ENCODE measurements at places on chromosomes 7 and 10. TPM values are rescaled to one million over a fixed set of nuclear protein-coding genes. Genes with fewer than 3 reads are reported as not detected.

The GOT1 gene
- total RNA-seq, result 28.3 TPM

GRCh38 chr10:86103391-86104101 lies 263.0 kb downstream of the GRID1 start:
- DNase-seq, result no peak
- no peaks in the 10 kb centered on the region for H3K27me3 ChIP-seq
- no peaks in the 10 kb centered on the region for H3K4me1 ChIP-seq
- H3K36me3 ChIP-seq, result no peaks in the 10 kb centered on the region
- no peak overlapping the region for H3K27ac ChIP-seq
- no peak overlapping the region for H3K4me3 ChIP-seq

DNA sequence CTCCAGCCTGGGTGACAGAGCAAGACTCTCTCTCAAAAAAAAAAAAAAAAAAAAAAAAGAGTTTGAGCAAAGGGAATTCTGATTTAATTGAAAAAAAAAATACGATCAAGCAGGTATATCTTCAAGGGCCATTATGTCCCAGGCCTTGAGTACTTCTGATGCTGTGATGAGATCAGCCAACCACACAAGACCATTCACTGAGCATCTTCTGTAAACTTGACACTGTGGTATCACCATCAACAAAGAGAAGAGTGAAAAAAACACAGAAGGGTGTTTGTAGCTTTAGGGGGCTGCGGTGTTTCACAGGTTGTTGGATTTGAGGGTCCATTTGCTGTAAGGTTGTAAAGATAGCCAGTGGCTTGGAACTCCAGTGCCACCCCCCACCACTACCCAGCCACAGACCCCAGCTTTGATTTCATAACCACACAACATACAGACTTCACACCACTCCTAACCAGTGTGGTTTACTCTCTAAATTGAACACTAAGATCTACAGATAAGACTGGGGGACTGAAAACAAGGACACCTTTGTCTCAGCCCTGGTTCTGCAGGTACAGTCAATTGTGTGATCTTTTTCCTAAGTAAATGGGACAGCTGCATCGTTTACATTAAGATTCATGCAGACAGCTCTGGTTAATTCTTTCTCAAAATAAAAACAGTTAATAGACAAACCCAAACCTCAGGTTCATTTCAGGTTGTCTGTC lies 66.4 kb downstream of the CDC123 start:
- no peak overlapping the region for H3K4me3 ChIP-seq
- no peak for DNase-seq
- peaks cover 6% of the 10 kb centered on the region for H3K4me1 ChIP-seq
- no peaks in the 10 kb centered on the region for H3K27me3 ChIP-seq
- no peaks in the 10 kb centered on the region for H3K36me3 ChIP-seq

GRCh38 chr10:117162093-117163060 lies 24.3 kb upstream of the VAX1 start:
- H3K36me3 ChIP-seq, result no peaks in the 10 kb centered on the region
- no peak for DNase-seq
- peaks cover 97% of the 10 kb centered on the region for H3K27me3 ChIP-seq
- no peak overlapping the region for H3K27ac ChIP-seq

The MYH16 gene
- total RNA-seq, result not detected

DNA sequence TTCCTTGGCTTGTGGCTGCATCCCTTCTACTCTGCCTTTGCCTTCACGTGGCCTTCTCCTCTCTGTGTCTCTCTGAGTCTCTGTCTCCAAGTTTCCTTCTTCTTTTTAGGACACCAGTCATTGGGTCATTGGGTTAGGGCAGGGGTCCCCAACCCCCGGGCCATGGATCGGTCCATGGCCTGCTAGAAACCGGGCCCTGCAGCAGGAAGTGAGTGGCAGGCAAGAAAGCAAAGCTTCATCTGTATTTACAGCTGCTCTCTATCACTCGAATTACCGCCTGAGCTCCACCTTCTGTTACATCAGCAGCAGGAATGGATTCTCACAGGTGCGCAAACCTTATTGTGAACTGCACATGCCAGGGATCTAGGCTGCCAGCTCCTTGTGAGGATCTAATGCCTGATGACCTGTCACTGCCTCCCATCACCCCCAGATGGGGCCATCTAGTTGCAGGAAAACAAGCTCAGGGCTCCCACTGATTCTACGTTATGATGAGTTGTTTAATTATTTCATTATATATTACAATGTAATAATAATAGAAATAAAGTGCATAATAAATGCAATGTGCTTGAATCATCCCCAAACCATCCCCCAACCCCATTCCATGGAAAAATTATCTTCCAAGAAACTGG lies 47.9 kb upstream of the DOCK1 start:
- no peaks in the 10 kb centered on the region for H3K27me3 ChIP-seq
- no peak overlapping the region for H3K4me3 ChIP-seq
- DNase-seq, result no peak
- no peaks in the 10 kb centered on the region for H3K4me1 ChIP-seq

The PON3 gene
- total RNA-seq, result not detected

DNA sequence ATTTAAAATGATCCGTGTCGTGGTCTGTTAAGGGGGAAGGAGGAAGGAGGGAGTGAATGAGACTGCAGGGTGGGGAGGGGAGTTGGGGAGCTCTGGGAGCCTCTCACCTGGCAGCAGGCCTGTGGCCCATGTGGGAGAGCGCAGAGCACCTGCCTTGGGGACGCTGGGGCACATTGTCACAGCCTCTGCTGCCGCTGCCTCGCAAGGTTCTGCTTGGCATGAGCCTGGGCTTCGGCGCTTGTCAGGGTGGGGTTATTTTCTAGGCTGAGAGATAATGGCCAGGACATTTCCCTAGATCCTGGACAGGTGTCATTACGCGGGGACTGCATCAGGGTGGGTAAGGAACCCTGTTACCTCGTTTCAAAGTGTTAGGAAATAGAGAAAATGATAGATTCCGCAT lies 2.2 kb upstream of the SUN1 start:
- H3K4me3 ChIP-seq, result no peak overlapping the region
- peaks cover 38% of the 10 kb centered on the region for H3K4me1 ChIP-seq
- no peaks in the 10 kb centered on the region for H3K27me3 ChIP-seq

- peaks cover 82% of the 10 kb centered on the region for H3K4me1 ChIP-seq
- H3K27ac ChIP-seq, result peak overlapping the region; percentile 87
- no peaks in the 10 kb centered on the region for H3K27me3 ChIP-seq
- no peaks in the 10 kb centered on the region for H3K36me3 ChIP-seq
Observed at GRCh38 chr10:119316729-119317097, 109.3 kb downstream of the GRK5 start.

DNA sequence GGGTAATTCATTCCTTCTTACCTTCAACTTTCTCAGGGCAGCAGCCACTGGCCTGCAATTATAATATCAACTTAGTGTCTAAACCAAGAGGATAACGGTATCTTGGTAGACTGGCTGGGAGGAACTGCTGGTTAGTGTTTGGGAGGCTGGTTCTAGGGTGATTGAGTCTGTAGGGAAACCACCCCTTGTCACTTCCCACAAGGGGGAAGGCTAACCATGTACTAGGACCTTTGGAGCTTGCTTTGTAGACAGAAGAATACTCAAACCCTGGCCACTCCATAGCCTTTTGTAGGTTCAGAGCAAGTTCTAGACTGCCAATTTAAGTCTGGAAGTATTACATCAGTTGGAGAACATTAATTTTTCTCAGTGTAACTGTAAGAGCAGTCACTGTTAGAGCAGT lies 51.3 kb downstream of the NHLRC2 start:
- peak overlapping the region; percentile 91 for H3K27ac ChIP-seq
- H3K4me1 ChIP-seq, result peaks cover 38% of the 10 kb centered on the region
- H3K27me3 ChIP-seq, result no peaks in the 10 kb centered on the region
- DNase-seq, result no peak
- H3K4me3 ChIP-seq, result no peak overlapping the region
- peaks cover 59% of the 10 kb centered on the region for H3K36me3 ChIP-seq

The SLC26A3 gene
- total RNA-seq, result not detected

DNA sequence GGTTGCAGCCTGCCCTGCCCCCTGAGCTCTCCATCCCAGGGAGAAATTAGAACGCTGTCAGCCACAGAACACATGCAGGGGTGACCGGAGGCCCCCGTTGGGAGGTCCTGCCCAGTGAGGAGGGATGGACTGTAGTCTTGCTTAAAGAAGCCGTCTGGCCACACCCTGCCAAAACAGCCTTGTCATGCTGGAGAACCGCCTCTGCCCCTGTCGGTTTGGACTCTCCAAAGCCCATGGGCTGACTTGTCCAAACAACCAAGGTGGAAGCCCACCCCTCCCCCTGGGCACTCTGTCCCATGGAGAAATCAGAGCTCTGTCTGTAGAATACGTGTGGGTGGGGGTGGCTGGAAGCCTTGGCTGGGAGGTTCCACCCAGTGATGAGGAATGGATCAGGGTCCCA lies 12.7 kb upstream of the TBATA start:
- no peak overlapping the region for H3K27ac ChIP-seq
- no peak overlapping the region for H3K4me3 ChIP-seq
- H3K4me1 ChIP-seq, result no peaks in the 10 kb centered on the region
- no peaks in the 10 kb centered on the region for H3K36me3 ChIP-seq
- peaks cover 11% of the 10 kb centered on the region for H3K27me3 ChIP-seq

The PLAU gene
- total RNA-seq, result 4.7 TPM

- no peaks in the 10 kb centered on the region for H3K27me3 ChIP-seq
- no peak for DNase-seq
- H3K4me3 ChIP-seq, result no peak overlapping the region
- no peak overlapping the region for H3K27ac ChIP-seq
Observed at GRCh38 chr10:132443605-132443982, 46.6 kb downstream of the PWWP2B start.

- peaks cover 67% of the 10 kb centered on the region for H3K36me3 ChIP-seq
- H3K4me1 ChIP-seq, result peaks cover 3% of the 10 kb centered on the region
- no peak overlapping the region for H3K4me3 ChIP-seq
- H3K27ac ChIP-seq, result no peak overlapping the region
Observed at GRCh38 chr7:151351027-151351426, 9.4 kb downstream of the NUB1 start.

The RSPH10B gene
- total RNA-seq, result not detected

The CHST3 gene
- total RNA-seq, result 15.8 TPM

DNA sequence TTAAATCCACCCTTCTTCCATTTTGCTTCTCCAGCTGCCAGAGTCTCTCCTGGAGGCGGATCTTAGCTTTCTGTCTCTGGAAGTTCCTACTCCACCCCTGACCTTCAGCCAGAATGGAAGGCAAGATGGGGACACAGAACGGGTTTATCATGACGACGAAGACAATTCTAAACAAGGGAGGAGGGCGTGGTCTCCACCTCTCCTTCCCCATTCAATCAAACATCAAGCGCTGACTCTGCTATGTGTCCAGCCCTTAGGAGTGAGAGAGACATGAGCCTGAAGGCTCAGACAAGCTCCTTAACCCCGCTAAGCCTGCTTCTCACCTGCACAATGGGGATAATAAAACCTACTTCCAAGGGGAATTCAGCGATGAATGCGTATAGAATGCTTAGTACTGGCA lies 3.1 kb downstream of the CYP17A1 start:
- H3K4me3 ChIP-seq, result no peak overlapping the region
- no peak for DNase-seq
- no peaks in the 10 kb centered on the region for H3K36me3 ChIP-seq
- no peak overlapping the region for H3K27ac ChIP-seq

DNA sequence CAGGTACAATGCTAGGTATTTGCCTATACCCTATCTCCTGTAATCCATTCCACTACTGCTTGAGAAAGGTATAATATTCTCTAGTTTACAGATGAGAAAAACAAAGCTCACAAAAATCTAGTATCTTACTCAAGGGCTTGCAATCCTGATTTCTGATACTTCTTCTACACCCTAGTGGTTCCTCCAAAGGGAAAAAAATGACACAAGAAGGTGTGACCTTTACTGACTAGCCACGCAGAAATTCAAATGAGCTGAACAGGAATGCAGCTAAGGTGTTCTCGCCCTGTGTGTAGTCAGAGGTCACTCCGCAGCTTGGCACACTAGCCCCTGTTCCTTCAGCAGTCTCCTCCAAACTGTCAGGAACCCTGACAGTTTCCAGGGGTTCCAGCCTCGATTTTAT lies 59.5 kb upstream of the TM9SF3 start:
- no peaks in the 10 kb centered on the region for H3K4me1 ChIP-seq
- H3K4me3 ChIP-seq, result no peak overlapping the region
- H3K27ac ChIP-seq, result no peak overlapping the region
- no peaks in the 10 kb centered on the region for H3K36me3 ChIP-seq

DNA sequence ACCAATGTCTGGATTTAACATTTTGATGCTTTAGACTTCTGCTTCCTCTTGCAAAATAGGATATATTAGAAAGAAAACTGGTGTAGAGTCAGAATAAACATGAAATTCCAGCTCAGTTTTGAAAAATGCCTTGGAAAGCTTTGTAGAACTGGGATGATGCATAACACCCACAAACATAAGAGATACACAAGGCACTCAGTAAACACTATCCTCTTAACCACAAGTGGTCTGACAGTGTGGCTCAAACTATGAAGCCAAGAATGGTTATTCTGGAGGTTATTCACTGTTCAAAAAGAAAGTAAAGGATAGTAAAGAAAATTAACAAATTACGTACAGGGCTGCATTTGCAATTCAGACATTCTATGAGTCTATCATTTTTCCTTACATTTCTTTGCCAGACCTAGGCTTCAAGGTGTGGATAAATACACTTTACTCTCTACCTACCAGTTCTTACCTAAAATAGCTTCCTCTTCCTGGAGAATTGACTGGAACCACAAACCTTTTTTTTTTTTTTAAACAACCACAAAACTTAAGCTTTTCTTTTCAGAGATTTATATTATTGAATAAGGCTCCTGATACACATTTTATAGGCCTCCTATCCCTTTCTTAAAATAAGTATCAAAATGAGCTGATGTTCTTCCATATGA lies 9.0 kb upstream of the RSBN1L start:
- no peaks in the 10 kb centered on the region for H3K27me3 ChIP-seq
- H3K4me3 ChIP-seq, result no peak overlapping the region
- no peak overlapping the region for H3K27ac ChIP-seq
- H3K4me1 ChIP-seq, result peaks cover 40% of the 10 kb centered on the region
- H3K36me3 ChIP-seq, result peaks cover 22% of the 10 kb centered on the region

DNA sequence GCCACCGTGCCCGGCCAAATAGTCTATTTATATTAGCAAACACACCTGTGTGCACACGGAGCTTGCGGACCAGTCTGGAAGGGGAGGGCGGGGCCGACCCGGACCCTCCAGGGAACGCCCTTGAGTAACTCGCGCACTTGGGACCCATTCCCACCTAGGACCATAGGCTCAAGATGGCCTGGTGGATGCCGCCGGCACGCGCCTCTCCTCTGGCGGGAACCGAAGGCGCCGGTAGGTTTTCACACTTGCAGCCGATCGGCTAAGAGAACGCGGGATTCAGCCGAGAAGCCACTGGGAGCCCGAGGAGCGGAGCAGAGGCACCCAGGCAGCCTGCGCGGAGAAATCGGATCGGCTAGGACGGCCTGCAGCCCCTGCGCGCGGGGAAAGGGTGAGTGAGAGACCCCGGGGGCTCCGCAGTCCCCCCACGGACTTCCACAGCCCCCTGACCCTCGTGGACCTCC lies 18.9 kb downstream of the IFT22 start:
- H3K4me3 ChIP-seq, result no peak overlapping the region
- H3K27ac ChIP-seq, result no peak overlapping the region
- DNase-seq, result no peak
- H3K27me3 ChIP-seq, result peaks cover 54% of the 10 kb centered on the region

Data from SJSA1 (cell line).